Activated CD4-positive, alpha-beta T cell treated with anti-CD3 and anti-CD28 coated beads for 4 hours (primary cell): ENCODE measurements at places on chromosomes 7 and 10.

- no peak for DNase-seq
These were observed 707.5 kb downstream of the LRMDA start for GRCh38 chr10:76138906-76139305.

- DNase-seq, result no peak
These were observed 120.3 kb downstream of the ITIH5 start for GRCh38 chr10:7546385-7546967.

DNA sequence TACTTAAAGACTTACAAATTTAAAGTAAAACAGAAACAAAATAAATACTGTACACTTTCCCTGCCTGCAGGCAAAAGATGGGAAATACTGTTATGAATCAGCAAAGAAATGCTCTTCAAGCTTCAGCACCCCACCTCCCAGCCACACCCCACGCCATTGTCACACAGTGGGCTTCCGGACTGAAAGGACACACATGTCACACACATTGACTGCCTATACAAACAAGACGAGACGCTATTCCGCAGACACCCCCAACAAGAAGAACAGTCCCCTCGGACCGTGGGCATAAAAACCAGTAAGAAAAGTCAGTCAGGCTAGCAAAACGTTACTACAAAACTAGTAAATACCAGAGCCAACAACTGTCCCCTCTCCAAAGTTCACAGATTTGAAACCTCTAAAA, 22.2 kb upstream of the PARP12 start:
- peak; percentile 30 for DNase-seq

GRCh38 chr7:2223321-2223720, 9.4 kb downstream of the MAD1L1 start:
- DNase-seq, result no peak

- DNase-seq, result no peak
These were observed 118.0 kb downstream of the RAB11FIP2 start for GRCh38 chr10:117928741-117929140.

DNA sequence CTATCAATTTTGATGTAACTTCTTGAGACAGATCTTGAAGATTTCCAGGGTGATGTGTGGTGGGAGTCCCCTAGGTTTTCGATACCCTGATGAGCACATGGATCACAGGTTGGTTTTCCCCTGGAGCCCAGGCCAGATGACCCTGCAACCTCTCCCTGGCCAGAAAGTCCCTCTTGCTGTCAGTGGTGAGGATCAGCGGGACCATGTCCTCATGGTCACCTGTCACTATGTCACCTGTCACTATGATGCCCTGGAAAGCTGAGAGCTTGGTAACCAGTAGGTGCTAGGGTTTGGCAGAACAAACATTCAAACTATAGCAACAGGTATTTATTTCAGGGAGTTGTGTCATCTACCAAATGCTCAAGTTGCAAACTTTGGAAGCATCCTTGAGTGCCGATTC, 197.9 kb downstream of the ARHGAP12 start:
- no peak for DNase-seq

GRCh38 chr7:108454674-108455550, 1.3 kb downstream of the NRCAM start:
- DNase-seq, result no peak

GRCh38 chr10:112713411-112713810, 236.6 kb upstream of the TCF7L2 start:
- DNase-seq, result no peak
